Fibroblast of skin of abdomen (primary cell): ENCODE measurements at places on chromosomes 11 and 22.

DNA sequence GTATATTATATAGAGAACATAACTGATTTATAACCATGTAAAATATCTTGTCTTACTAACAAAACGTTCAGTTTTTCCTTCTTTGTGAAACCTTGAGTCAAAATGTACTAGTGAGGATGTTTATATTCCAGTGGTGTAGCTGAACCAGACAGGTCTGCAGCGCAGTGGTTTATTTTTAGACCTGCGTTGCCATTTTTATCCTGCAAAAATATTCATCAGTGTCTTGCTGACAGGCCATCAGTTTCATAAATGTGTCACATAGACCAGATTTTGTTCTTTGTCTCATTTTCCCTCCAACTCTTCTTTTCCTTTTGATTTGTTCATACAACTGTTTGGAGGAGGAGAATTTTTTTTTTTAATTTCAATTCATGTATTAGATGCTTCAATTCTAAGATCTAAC is 43.1 kb downstream of the HSD17B12 start:
- no peak for DNase-seq

GRCh38 chr11:127649071-127649470 is 648.5 kb upstream of the KIRREL3 start:
- DNase-seq = no peak

GRCh38 chr11:33857933-33858371 is 33.9 kb downstream of the LMO2 start:
- peak; percentile 54 for DNase-seq

- no peak for DNase-seq
Observed at GRCh38 chr11:128660947-128661346, 32.9 kb upstream of the FLI1 start.

GRCh38 chr22:39526736-39527171 is 5.8 kb downstream of the RPS19BP1 start:
- DNase-seq = no peak
